ENCODE measurements at places on chromosomes 6 and 20.
A peak's percentile ranks its signal among the peaks of the same experiment; 100 is the strongest.

GRCh38 chr6:107707346-107708275 is 116.5 kb downstream of the SCML4 start:
- no peak for DNase-seq

GRCh38 chr6:18219591-18219990 is 44.7 kb downstream of the DEK start:
- DNase-seq = no peak

DNA sequence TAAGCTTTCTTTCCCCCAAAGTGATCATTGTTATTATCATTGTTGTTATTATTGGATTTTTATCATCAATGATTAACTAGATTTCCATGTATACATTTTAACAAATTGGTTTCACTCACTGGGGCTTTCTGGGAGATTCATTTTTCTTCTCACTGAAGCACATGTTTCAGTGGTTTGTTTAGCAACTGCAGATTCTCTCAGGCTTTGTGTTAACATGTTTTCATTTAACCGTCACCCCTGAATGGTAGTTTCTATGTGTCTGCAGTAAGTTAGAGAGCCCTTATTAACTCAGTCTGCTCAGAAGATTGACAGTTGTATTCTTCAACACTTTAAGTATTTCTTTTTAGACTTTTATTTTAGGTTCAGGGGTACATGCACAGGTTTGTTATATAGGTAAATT is 12.4 kb downstream of the ZKSCAN4 start:
- DNase-seq = no peak

GRCh38 chr20:840858-841567 is 7.5 kb downstream of the FAM110A start:
- no peak for DNase-seq

DNA sequence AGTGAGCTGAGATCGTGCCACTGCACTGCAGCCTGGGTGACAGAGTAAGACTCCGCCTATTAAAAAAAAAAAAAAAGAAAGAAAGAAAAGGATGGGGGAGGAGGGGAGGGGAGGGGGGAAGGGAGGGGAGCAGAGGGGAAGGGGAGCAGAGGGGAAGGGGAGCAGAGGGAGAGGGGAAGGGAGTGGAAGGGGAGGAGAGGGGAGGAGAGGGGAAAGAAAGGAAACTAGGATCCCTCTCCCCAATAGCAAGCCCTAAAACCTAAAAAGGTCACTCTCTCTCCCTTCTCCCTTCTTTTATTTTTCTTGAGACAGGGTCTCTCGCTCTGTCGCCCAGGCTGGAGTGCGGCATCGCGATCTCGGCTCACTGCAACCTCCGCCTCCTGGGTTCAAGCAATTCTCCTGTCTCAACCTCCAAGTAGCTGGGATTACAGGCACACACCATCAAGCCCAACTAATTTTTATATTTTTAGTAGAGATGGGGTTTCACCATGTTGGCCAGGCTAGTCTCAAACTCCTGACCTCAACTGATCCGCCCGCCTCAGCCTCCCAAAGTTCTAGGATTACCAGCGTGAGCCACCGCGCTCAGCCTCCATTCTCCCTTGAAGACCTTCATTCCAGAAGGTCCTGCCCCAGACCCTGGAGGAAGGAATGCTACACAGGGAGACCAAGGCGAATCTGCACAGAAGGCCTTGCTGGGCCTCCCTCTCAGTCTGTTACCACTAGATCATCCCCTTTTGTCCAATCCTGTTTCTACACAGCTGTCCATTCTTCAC is 45.8 kb upstream of the PIM1 start:
- no peak for DNase-seq

DNA sequence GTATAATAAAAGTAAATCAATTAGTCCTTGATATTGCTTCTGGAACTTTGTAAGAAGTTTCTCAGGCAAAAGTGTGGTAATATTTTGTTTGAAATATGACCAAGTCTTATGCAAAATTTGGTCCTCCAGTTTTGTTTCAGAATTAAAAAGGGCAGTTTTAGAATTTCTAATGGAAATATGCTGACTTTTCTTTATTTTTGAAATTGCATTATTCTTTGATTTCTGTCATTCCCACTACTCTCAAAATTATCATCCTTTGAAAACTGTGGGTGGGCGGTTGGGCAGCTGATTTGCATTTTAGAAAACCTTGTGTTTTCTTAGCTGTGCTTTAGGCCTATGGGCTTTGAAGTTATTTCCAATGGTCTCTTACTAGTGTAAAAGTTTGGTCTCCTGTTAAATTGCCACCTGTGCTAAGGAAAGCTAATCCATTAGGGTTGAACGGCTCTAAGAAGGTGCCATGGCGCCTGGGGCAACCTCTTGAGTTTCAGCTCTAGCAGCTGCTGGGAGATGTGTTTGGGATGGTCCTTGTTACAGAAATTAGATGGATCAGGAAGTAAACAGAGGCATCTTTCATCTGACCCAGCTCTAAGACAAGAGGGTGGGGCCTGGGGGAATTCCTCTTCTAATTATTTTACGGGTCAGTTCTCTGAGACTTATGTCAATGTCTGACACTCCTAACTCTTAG is 880.8 kb upstream of the SLC35B3 start:
- DNase-seq = no peak

GRCh38 chr20:2559651-2560050 is 23.3 kb downstream of the TMC2 start:
- DNase-seq = no peak

DNA sequence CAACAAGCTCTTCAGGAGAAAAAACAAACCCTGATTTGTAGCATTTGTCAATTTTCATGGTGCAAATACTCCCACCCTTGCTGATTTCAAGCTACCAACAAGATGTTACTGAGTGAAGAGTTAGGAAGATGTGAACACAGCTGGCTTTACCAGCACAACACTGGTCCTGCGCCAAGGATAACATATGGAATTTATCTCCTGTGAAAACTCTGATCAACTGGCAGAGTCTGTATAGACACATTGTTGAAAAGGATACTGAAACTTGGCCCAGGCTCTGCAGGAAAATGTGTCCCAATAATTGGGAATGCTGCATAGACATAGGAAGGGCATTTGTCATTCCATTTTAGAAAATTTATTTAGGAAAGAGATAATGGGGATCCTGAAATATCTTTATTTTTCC is 29.0 kb downstream of the OTOR start:
- DNase-seq = no peak

DNA sequence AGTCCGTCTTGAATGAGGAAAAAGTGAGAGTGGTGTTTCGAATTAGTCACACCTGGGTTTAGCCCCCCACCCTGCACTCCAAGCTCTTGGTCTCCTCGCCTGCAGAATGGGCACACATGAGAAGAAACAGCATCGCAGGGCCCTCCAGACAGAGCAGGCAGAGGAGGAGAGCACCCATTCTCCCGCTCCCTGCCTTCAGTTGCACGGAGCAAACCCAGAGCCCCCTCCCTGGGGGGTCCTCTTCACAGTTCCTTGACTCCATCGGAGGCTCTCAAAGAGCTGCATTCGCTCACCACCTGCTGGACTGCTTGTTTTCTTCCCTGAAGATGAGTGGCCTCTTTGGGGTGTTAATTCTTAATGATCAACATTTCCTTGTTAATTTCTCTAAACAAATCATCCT is 5.1 kb downstream of the CST7 start:
- DNase-seq = no peak

DNA sequence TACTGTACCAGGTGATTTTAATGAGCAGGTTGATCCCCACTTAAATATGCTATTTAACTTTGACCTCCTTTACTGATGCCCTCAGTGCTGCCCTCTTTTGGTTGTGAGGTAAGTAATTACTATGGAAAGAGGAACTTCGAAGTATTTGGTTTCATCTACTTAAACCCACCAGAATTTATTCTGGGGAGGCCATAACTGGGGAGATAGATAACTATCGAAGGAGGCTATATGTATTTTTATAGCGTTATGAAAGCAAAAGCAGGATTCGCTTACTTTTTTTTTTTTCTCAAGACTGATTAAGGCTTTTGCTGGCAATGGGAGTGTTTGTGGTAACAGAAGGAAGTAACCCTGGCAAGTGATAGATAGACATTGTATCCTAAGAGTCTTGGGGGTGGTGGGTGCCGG is 168.9 kb upstream of the CENPW start:
- no peak for DNase-seq

- peak; percentile 79 for DNase-seq
These were observed at the start of gene ECT2L for GRCh38 chr6:138795809-138796603. ECT2L (plus strand) TSS chr6:138796087; CDS start chr6:138813275, 17,188 bp downstream.

DNA sequence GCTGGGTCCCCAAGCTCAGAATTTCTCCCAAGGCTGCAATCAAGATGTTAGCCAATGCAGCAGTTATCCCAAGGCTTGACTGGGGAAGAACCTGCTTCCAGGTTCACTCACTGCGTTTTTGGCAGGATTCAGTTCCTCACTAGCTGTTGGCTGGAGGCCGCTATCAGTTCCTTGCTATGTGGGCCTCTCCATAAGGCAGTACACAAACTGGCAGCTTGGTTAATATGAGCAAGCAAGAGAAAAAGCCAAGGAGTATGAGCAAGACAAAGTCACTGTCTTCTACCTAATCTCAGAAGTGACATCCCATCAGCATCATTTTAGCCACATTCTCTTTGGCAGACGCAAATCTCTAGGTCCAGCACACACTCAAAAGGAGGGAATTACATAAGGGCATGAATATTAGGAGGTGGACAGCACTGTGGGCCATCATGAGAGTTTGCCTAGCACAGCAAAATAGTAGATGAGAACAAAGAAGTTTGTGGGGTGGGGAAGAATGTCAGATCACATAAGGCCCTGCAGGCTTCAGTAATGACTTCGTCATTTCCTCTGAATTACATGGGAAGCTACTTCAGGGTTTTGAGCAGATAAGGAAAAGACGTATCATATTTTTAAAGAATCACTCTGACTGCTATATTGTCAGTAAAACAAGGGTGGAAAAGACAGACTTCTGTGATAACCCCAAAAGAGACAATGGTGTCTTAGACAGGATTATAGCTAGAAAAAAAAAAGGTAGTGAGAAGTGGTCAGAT is 25.5 kb downstream of the LMBRD1 start:
- DNase-seq = no peak

DNA sequence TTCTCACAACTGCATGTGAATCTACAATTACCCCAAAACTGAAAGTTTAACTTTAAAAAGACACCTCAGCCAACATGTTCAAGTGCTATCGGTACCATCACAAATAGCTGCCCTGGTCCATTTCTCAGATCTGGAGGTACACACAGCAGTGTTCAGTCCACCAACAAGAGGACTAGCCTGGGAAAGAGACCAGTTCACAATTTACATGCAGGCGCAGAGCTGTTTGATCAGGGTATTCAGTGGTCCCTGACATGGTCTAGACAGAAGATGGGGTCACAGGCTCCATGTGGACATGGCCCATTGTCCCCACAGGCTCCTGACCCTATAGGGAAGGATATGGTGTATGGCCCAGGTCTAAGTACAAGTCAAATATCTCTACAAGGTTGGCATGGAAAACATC is 15.6 kb upstream of the TGM6 start:
- no peak for DNase-seq

DNA sequence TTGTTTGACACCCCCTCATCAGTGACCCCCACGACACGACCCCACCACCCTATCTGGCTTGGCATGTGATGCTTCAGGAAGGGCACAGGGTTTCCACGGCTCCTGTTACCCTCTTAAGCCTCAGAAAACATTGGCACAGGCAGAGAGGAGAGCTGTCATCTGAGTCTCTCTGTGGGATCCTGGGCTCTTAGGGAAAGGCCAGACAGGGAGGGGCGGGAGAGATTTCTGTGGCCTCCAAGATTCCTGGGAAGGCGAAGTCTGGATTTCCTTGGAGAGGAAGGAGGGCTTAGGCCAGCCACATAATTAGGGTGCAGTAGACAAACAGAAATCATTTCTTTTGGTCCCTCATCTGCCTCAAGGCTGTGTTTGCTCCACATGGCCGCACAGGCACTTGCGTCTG is 191.6 kb upstream of the SNX9 start:
- no peak for DNase-seq

DNA sequence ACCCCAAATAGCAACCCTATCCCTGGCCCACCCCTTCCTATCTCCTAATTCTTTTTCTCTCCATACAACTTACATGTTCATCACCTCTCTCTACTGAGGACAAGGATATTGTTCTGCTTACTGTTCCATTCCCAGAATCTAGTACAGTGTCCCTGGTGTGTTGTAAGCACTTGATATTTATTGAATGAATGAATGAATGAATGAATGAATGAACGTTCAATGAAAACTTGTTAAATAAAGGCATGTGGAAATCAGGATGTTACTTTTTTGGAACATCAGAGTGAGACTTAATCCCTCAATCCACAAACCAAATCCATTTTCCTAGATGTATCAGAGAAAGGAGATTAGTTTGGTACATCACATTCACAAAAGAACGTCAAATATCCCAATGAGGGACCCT is 6.8 kb upstream of the JPH2 start:
- DNase-seq = no peak

GRCh38 chr6:27977387-27977786 is 20.3 kb downstream of the OR2B6 start:
- DNase-seq = no peak

GRCh38 chr20:5168651-5169396 is 42.0 kb downstream of the CDS2 start:
- DNase-seq = no peak

DNA sequence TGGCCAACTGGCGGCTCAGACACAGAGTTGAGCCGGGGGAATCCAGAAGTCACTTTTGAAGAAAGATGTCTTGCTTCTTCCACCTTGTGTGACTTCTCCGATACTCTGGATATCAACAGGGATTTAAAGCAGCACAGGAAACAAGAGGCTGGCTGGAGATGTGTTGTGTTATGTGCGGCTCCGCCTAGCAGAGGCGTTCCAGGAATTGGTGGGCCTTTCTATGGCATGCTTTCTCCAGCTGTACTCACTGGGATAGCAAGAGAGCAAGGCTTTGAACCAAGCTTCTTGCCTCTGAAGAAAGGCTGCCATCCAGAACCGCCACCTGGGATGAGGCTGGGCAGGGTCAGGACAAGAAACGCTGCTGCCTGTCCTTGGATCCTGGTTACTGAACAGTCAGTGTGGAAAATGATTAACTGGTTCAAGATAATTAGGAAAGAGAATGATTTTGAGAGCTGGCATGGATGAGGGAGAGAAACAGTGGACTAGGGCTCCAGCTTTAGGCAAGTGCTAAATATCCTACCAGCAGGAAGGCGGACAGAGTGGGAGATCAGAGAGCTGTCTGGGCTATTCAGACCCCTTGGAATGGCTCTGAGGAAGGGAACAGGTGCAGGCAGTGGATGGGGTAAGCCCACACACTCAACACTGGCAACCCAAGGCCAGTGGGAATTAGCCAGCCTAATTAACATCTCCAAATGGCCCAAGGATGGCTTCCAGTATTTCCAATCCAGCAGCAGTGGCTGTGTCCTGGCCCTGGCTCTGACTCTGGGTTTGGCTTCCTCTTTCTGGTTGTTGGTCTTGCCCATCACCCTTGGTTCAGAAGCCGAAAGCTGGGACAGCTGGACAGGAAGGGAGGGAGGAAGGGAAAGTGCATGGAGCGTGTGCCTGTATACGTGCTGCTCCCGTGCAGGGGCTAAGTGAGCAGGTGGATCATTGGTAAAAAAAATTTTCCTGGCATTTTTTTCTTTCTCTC is 31.9 kb downstream of the INSM1 start:
- DNase-seq = no peak

- no peak for DNase-seq
These were observed 40.9 kb downstream of the LGSN start for GRCh38 chr6:63278916-63279315.

DNA sequence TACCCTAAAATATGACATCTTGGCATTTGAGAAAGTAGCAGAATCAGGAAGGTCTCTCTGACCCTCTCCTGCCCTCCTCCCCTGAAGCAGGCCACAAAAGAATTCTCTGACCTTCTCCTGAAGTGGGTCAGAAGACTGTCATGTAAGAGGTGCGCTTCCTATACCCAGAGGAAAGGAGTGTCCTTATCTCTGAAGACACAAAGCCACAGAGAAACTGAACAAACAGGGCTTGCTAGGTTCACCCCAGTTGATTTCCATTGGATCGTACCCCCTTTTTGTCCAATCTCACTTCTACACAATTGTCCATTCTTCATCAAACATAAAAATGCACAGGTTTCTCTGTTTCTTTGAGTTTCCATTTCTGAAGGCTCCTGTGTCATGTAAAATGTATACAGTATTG is 272.0 kb upstream of the SOX4 start:
- DNase-seq = no peak

All from coronary artery (tissue), 2 donors.